ENCODE measurements at places on chromosomes 2 and 18. TPM values are rescaled to one million over a fixed set of nuclear protein-coding genes. Genes with fewer than 3 reads are reported as not detected.

- DNase-seq, result no peak
- H3K4me3 ChIP-seq, result no peak overlapping the region
- H3K4me1 ChIP-seq, result no peaks in the 10 kb centered on the region
- H3K27ac ChIP-seq, result no peak overlapping the region
These were observed 9.6 kb downstream of the GDF7 start for GRCh38 chr2:20676353-20677215.

GRCh38 chr2:147463881-147464520 lies 380.8 kb upstream of the ACVR2A start:
- peaks cover 6% of the 10 kb centered on the region for H3K27me3 ChIP-seq
- H3K36me3 ChIP-seq, result no peaks in the 10 kb centered on the region
- no peaks in the 10 kb centered on the region for H3K4me1 ChIP-seq
- H3K4me3 ChIP-seq, result no peak overlapping the region
- DNase-seq, result no peak

- H3K27me3 ChIP-seq, result no peaks in the 10 kb centered on the region
- no peaks in the 10 kb centered on the region for H3K4me1 ChIP-seq
- H3K36me3 ChIP-seq, result no peaks in the 10 kb centered on the region
- no peak overlapping the region for H3K4me3 ChIP-seq
These were observed 339.7 kb upstream of the SLC14A2 start for GRCh38 chr18:45275367-45276113.

Gene NYAP2
- not detected for total RNA-seq

Data from activated CD8-positive, alpha-beta T cell treated with anti-CD3 and anti-CD28 coated beads, Interleukin-2, amount 10 ng/mL, durations not matched to agents 7 days and 5 days (primary cell).